DMS 273 treated with DMSO at 0.1 percent for 48 hours (cell line): ENCODE measurements at places on chromosomes 4 and X.

DNA sequence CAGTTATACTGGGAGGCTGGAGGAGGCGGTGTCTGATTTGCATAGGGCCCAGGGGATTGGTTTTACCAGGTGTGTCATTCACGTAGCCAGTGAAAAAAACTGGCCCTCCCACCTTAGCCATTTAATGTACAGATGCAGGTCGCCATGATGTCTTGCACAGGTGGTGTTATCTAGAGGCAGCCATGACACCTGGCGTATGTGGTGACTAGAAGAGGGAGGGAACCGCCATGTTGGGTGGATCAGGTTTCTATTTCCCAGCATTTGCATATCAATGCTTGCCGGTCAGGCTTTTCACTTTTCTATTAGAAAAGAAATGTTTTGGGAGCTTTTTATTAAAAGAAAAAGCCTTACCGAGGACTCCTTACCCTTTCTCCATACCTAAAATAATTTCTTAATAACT is 523.4 kb downstream of the ADGRL3 start:
- DNase-seq, result no peak

GRCh38 chr4:108070775-108071174 is 81.1 kb downstream of the HADH start:
- no peak for DNase-seq

DNA sequence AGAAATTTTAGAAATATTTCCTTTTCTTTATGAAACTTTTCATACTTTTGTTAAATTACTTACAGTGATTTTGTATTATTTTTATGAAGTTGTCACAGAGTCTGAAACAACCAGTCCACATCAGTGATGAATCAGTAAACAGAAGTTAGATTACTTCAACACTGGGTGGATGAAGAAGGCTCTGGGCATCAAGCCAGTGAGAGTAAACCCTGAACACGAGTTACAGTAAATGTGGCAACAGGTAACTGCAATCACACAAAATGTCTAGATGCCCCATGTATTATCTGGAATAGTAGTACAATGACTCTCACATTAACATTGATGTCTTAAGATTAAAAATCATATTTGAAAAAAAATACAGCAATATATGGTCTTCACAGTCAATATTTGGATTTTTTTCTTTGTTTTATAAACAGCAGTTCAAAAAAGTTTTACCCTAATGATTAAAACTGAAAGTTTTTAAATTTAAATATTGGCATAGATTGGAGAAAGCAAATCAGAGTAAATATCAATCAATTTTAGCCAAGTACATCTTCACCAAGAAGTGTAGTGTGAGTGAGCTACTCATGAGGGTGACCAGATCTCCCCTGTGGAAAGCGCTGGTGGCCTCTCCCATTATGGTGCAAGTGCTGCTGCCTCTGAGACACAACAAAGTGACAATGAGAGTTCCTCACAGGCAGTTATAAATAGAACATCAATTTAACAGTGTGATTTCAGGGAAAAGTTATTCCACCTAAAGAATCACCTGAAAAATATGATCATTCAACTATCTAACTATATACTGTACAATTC is 63.2 kb upstream of the UGT2B7 start:
- DNase-seq, result no peak

GRCh38 chr4:24040811-24041210 is 151.0 kb upstream of the PPARGC1A start:
- no peak for DNase-seq

- no peak for DNase-seq
Measured at GRCh38 chr4:27428661-27429060, 568.0 kb downstream of the STIM2 start.

DNA sequence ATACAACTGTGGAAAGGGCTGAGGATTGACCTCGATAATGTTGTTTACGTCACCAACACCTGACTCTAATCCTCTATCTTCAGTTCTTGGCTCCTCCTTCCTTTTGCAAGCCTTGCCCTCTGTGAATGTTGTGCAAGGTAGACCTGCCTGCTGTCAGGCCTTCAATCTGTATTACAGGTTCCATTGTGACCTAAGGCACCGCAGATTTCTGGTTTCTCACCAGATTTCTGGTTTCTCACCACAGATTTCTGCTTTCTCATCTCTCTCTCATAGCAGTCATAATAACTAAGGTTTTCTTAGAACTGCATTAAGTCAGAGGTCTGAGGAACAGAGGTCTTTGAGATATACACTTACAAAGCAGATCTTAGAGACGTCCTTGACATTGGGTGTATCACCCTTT is 51.5 kb upstream of the ETNPPL start:
- no peak for DNase-seq

- no peak for DNase-seq
Measured at GRCh38 chr4:8308856-8309771, 39.6 kb downstream of the HTRA3 start.

DNA sequence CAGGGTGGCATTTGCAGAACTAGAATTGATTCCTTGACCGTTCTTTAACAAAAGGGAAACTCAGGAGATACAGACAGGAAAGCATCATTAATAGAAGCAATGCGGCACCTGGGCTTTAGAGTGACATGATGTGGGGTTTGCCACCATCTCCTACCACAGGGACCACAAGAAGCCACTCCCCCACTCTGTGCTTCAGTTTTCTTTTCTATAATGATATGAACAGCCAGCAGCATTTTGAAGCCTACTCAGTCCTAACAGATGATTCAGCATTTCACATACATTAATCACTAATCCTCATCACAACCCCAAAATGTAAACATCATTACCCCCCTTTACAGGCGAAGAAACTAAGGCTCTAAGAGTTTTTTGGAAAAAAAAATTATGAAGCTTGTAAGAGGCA is 22.9 kb downstream of the CCDC149 start:
- no peak for DNase-seq

- DNase-seq, result no peak
Measured at GRCh38 chr4:182235021-182235795, 8.0 kb upstream of the TENM3 start.

- no peak for DNase-seq
Measured at GRCh38 chrX:39144323-39144722, 343.1 kb downstream of the MID1IP1 start.

GRCh38 chr4:185261946-185262345 is 52.5 kb downstream of the SNX25 start:
- DNase-seq, result no peak
